ENCODE measurements at places on chromosomes 5 and 9. TPM values are rescaled to one million over a fixed set of nuclear protein-coding genes. Genes with fewer than 3 reads are reported as not detected.
A peak's percentile ranks its signal among the peaks of the same experiment; 100 is the strongest.

NR2F1-AS1 gene
- 18.8 TPM for total RNA-seq

ECSCR gene
- total RNA-seq: 31.1 TPM

ARRDC3 gene
- total RNA-seq: 111 TPM

NIPAL4 gene
- total RNA-seq: 49.8 TPM

PGGT1B gene
- total RNA-seq: 49.9 TPM

FGF1 gene
- not detected for total RNA-seq

OCLN gene
- 52.8 TPM for total RNA-seq

IQGAP2 gene
- 9.7 TPM for total RNA-seq

TOR4A gene
- 15.4 TPM for total RNA-seq

ADAMTS19 gene
- 5.3 TPM for total RNA-seq

GRCh38 chr9:135701067-135701958 lies 672 bp upstream of the KCNT1 start:
- no peak for DNase-seq

- DNase-seq: no peak
Observed at GRCh38 chr5:63570752-63571151, 391.5 kb downstream of the HTR1A start.

DNA sequence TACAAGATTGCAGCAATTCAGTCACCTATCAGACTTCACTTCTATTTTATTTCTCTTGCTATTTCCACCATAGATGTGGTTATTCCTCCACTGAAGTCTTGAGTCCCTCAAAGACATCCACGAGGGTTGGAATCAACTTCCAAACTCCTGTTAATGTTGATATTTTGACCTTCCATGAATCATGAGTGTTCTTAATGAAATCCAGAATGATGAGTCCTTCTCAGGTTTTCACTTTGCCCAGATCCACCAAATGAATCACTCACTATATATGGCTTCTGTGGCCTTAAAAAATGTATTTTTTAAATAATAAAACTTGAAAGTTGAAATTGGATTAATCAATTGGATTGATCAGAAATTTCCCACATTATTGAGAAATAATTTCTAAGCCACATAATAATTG lies 1821.0 kb downstream of the EFNA5 start:
- no peak for DNase-seq

DNA sequence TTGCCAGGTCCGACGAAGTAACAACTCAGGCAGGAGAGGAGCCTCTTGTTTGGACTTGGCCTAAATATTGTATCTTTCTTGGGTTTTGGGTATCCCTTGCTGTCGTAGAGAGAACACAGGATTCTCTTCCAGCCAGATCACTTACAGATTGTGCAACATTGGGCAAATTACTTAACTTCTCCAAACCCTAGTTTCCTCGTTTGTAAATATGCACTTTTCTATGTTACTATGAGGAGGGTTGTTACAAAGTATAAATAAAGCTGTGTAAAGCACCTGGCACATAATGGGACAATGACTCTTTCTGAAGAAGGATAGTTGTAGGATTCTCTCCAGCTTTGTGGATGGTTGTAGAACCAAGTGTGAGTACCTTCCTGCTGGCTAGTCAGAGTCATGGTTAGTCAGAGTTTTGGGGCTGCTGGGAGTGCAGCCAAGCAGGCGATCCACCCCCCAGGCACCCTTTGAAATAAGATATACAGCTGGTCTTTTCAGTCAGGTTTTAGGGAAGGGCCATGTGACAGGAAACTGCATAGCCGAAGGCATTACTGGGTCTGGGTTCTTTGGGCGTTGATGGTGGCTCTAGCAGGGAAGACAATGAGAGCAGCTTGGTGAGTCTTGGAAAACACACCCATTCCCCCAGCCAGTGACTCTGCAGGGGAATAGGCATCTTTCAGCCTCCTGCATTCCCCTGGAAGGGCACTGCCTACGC lies 49.9 kb upstream of the GDNF start:
- no peak for DNase-seq

DNA sequence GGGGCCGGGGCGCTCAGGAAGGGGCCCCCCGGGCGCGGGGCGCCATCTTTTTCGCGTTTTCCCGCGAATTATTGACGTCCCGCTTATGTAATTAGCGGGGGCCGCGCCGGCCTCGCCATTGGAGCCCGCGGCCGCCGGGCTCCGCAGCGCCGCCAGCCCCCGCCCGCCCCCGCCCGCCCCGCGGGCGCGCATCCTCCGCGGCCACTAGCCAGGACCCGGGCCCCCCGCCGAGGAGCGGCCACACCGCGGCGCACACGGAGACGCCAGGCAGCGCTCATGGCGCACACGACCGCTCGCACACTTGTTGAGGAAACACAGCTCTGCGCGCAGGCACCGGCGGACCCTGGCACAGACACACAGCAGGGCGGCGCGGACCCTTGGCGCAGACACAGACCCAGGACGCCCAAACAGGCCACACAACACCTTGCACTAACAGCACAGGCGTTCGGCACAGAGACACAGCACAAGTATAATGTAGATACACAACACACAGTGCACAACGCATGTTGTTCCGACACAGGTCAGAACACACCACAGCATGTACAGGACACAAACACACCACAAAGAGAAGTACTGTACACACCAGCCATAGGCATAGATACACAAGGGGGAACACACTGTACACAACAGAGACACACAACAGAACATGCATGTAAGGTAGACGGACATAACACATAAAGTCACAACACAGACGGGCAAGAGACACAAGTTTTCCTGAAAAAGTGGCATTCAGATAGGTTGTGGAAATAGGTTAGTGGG lies 467 bp upstream of the PHF19 start:
- peak; percentile 64 for DNase-seq

- DNase-seq: no peak
Observed at GRCh38 chr5:56456002-56456401, 222.9 kb upstream of the ANKRD55 start.

DNA sequence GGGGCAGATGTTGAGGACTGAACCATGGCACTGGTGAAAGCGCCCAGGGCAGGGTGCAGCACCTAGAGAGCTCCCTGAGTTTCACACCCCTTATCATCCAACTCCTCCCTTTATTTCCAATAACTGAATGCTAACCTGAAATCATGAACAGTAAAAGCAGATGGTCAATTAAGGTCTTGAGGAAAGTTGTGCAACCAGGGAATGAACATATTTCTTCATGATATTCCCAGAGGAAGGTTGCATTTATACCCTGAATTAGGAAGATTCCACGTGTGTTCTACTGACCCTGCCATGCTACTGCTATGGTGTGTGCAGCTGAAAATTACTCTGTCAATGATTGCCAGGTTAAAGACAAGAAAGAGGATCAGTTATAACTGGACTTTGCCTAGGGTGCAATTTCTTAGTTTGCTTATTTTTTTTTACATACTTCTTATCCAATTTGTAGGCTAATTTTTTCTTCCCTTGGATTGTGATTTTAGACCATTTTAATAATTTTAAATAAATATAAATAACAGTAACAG lies 319.8 kb downstream of the SEMA5A start:
- no peak for DNase-seq

- DNase-seq: no peak
Observed at GRCh38 chr5:178232920-178233429, 373 bp upstream of the PHYKPL start.

DNA sequence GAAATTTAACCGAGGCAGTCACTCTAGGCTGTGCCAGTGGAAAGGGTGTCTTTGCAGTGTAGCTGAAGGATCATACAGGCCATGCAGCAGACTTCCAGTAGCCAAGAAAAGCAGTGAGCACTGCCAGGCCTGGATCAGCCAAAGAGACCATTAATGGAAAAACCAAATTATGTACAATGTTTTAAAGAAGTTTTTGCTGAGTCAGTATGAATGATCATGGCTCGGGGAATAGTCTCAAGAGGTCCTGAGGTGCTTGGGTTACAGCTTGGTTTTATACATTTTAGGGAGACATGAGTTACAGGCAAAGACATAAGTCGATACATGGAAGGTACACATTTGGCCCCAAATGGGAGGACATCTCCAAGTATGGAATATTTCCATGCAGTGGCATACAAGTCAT lies 141.3 kb downstream of the YTHDC2 start:
- DNase-seq: no peak

- no peak for DNase-seq
Observed at GRCh38 chr9:36898431-36899020, 135.5 kb downstream of the PAX5 start.

DNA sequence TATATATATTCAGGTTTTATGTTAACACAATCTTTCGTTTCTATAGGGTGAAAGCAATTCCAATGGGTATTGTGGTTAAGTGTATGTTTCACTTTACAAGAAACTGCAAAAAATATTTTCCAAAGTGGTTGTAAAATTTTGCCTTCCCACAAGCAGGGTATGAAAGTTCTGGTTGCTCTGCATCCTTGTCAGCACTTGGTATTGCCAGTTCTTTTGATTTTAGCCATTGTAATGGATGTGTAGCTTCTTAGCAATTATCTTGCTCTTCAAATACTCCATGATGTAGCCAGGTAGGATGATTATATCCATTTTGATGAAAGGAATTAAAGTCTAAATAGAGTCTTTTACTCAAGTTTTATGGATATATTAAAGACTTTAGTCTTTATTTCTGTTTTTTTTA lies 9.1 kb upstream of the ADAM19 start:
- no peak for DNase-seq

- no peak for DNase-seq
Observed at GRCh38 chr9:16039218-16039987, 486.6 kb downstream of the CCDC171 start.

GRCh38 chr9:112110094-112110776 lies 64.9 kb downstream of the SUSD1 start:
- DNase-seq: no peak
